ENCODE measurements at places on chromosomes 1 and 21. TPM values are rescaled to one million over a fixed set of nuclear protein-coding genes. Genes with fewer than 3 reads are reported as not detected.
A peak's percentile ranks its signal among the peaks of the same experiment; 100 is the strongest.

DNA sequence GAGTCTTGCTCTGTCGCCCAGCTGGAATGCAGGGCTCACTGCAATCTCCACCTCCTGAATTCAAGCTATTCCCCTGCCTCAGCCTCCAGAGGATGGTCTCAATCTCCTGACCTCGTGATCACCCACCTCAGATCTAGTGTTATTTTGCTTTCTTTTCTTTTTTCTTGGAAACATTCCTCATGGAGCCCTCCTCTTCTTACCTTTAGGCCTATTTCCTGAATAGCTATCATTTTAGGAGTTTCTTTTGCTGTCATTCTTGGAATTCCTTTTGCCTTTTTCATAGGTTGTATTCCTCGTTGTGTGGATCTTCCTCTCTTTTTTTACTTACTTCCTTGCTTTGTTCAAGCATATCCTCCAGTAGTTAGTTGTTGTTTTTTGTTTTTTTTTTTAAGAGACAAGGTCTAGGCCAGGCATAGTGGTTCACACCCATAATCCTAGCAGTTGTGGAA, 173.8 kb downstream of the RASAL2 start:
- no peak for DNase-seq

DNA sequence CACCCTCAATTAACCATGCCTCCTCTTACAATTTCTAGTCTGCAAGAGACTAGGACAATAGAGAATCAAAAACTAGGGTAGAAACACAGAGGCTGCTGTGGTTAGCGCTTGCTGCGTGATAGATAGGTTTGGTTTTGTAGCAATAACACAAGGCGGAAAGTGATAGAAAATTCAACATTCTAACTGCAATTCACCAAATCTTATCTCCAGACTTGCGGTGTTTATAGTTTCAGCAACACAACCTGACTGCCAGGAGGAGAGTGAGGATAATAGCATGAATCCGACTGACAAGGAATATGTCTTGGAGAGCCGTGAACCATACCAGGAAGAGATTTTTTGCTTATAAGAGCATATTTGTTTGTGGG, 30.7 kb upstream of the IFNAR2 start:
- no peak for DNase-seq

DNA sequence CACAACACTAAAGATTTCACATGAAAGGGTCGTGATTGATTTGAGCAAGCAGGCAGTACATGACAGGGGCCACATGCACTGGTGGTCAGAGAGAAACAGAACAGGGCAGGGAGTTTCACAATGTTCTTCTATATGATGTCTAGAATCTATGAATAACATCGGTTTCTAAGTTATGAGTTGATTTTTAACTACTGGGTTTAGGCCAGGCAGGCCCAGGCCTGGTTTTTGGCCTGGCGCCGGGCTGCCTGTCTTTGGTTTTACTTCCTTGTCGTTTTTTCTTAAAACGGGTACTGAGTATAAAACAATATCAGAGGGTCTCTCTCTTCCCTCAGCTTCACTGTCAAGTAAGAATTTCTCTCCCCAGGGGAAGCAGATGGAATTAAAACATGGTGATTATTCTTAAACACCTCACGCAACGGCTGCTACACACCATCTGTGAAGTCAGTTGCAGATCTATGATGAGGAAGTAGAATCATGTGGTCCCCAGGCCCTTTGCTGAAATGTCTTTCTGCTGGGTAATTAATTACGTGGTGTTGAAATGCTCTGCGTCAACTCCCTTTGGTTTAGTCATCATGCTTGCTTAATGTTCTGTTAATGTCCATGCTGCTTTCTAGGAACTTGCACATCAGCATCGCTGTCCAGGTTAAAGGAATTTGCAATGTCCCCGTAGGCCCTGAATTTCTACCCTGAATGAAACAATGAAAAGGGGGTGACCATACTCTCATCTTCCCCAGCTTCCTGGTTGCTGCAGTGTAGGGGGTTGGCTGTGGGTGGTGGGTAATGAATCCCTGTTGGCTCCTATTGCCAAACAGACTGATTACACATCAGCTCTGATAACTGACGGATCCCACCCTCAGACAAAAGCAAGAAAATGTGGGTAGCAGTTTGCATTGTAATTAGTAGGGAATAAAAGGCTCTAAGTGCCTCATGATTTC, 70.3 kb downstream of the SERINC2 start:
- no peak for DNase-seq

- DNase-seq = no peak
These were observed 1.6 kb downstream of the TUFT1 start for GRCh38 chr1:151541752-151542151.

- DNase-seq = peak; percentile 90
These were observed 25.9 kb downstream of the S100A6 start for GRCh38 chr1:153509729-153510354.

GRCh38 chr1:214004014-214004413, 16.2 kb downstream of the PROX1 start:
- no peak for DNase-seq

The ETV3L gene
- not detected for total RNA-seq

All from activated CD4-positive, alpha-beta T cell treated with anti-CD3 and anti-CD28 coated beads, Interleukin-2, amount 10 ng/mL, durations not matched to agents 24 days and 14 days (primary cell).